ENCODE measurements at places on chromosomes 13 and 19.
A peak's percentile ranks its signal among the peaks of the same experiment; 100 is the strongest.

DNA sequence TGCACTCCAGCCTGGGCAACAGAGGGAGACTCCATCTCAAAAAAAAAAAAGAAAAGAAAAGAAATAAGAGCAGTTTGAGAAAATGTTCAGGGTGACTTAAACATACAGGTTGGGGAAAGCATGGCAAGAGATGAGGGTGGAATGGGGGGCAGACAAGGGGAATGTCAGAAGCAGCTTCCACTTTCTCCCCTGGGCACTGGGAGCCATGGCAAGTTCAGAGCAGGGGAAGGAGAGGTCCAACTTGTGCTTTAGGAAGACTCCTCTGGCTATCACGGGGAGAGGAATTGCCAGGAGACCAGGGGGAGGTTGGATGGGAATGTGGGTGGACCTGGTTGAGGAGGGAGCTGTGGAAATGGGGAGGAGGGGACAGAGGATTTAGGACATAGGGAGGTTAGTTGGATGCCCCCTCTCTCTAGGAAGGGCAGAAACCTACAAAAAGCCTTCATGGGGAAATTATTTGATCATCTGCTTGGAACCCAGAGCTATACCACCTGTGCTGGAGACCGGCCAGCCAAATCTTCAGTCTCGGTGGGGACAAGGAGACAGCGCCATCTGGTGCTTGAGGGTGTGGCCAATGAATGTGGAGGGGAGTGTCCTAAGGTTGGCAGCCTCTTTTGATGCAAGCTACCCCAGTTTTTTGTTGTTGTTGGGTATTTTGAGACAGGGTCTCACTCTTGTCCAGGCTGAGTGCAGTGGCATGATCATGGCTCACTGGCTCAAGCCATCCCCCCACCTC is 7.3 kb upstream of the STRN4 start:
- peak; percentile 92 for DNase-seq

DNA sequence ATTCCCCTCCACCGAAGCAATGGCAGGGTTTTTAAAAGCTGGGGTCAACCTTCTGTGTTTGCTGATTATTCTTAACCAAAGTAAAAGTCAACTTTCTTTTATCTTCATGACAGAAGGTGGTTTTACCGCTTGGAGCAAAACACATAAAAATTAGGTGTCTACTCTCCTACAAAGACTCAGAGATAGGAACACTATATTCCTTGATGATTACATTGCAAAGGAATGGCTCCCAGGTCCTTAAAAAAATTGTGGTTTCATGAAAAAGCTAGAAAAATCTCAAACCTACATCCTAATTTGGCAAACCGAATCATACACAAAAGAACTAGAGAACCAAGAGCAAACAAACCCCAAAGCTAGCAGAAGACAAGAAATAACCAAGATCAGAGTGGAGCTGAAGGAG is 760.4 kb upstream of the PCDH20 start:
- DNase-seq, result no peak

DNA sequence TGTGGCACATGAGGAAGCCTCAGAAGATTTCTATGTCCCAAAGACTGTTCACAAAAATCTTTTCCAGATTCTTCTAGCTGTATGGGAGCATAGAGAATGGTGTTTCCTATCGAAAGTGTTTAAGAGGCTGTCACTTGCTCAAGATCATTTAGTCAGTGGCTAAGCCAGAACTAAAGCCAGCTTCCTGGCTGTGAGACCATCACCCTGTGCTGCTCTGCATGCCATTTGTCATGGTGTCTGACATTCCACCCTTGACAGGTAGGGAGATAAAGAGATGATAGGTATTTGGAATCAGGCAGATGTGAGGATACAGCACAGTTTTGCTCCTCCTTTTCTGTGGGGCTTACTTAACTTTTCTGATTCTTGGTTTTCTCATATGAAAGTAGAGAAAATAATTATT is 177.3 kb downstream of the DNAJC15 start:
- no peak for DNase-seq

- DNase-seq, result no peak
These were observed 10.5 kb upstream of the CEACAM6 start for GRCh38 chr19:41744850-41745249.

DNA sequence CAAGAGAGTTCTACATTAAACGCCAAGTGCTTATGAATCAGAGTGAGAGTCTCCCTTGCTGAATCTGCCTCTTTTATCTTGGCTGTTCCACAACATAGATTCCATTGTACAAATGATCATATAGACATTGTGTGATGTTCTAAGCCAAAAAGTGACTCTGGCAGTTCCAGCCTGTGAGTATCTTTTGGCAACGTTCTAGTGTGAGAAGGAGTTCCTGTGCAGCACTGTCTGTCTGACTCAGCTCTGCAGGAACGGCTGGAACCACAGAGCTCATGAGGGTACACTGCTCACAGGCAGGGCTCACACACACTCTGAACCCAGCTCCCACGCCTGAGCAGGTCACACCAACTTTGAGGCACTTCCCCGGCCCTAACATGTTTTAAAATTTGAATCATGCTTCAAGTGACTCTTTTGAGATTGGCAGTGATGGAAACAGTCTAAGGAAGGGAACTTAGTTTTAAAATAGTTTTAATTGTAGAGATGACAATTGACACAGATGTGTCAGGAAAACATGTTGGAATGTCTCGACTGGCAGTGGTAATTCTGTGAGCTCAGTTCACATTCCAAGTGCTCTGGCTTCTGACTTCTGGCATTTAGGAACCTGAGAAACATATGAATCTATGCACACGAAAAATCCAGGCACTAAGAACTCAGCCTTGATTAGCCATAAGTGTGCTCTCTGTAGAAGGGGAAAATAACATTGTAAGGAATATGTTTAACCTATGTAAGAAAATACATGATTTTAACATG is 272.0 kb downstream of the UQCRFS1 start:
- DNase-seq, result no peak

GRCh38 chr19:13366529-13367143 is 139.6 kb downstream of the CACNA1A start:
- DNase-seq, result peak; percentile 79

DNA sequence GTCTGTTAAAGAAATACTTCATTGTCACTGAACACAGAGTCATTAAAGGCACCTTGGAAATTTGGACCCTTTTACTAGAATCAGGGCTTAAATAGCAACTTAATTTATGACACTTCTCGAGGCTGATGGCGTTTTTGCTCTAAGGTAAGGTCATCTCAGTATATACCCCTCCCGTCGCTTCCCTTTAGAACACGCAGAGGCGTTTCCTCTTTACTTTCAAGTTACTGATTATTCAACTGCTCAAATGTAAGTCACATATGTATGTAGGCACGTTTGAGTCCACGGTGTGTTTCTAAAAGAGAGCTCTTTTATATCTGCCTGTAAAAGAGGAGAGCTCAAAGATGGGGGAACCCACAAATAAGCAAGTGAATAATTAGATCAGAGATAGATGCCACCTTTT is 181.5 kb downstream of the TSHZ3 start:
- DNase-seq, result no peak

DNA sequence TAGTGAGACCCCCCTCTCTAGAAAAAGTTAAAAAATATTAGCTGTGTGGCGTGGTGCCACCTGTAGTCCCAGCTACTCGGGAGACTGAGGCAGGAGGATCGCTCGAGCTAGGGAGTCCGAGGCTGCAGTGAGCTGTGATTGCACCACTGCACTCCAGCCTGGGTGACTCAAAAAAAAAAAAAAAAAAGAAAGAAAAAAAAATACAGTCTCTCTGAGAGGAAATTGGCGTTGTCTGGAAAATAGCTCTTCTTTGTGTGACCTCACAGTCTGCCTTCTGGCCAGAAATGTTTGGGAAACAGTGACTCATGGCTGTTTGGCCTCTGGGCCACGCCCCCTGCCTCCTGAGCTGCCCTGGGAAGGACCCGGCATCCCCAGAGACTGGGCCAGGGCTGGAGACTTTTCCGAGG is 10.7 kb downstream of the MARCHF2 start:
- DNase-seq, result peak; percentile 39

GRCh38 chr13:106650690-106651205 is 82.8 kb upstream of the ARGLU1 start:
- no peak for DNase-seq
